Stimulated activated memory B cell treated with anti-CD40 and anti-IgM and Interleukin-4, amounts not matched to agents 10 μg/mL and 1 μg/mL and 100 μg/mL, for 72 hours (primary cell): ENCODE measurements at places on chromosomes 6 and 20.

DNA sequence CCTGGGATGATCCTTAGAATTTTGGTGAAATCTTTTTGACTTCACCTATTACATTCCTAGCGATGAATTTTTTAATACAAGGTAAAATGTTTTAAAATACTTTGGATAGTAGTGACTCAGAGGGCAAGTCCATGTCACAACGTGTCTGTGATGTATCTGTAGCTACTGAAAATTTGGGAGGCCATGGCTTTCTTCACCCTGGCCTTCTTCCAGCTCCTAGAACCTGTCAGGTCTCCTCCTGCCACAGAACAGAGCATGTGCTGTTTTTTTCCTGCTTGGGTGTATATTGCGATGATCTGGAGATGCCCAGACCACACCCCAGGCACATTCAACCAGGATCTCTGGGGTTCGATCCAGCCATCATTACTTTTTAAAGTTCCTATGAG is 194.4 kb downstream of the BTBD3 start:
- ATAC-seq = no peak

GRCh38 chr20:57194154-57194553 is 72.3 kb downstream of the BMP7 start:
- no peak for ATAC-seq

GRCh38 chr20:40284611-40285010 is 404.4 kb downstream of the MAFB start:
- ATAC-seq = no peak

DNA sequence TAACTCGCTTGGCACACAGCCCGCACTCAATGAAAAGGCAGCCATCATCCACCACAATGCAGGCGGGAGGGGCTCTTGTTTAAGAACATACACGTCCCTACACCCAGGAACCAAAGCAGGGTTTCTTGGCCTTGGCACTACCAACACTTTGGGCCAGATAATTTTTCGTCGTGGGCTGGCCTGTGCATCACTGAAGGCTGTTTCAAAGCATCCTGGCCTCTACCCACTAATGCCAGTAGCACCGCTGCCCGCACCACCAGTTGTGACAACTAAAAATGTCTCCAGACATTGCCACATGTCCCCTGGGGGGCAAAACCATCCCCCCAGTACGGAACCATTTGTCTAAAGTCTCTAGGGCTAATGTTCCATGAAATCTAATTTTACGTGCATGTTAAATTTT is 13.0 kb downstream of the UQCC2 start:
- no peak for ATAC-seq

DNA sequence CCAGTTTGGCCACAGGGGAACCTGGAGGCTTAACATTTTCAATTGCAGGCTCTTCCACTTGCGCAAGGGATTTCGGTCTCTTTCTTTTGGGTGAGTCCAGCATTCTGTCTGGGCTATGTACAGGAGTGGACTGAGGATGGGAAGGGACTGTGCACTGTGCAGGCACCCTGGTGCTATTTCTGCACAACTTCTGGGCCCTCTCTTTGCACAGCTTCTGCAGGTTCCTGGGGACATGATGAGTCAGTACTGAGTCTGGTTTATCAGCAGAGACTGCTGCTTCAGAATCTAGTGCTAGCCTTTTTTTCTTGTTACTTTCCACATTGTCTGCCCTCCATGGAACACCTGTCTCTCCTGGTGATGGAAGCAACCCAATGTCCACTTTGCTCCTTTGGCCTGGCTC is 78.5 kb upstream of the ASF1A start:
- ATAC-seq = no peak

DNA sequence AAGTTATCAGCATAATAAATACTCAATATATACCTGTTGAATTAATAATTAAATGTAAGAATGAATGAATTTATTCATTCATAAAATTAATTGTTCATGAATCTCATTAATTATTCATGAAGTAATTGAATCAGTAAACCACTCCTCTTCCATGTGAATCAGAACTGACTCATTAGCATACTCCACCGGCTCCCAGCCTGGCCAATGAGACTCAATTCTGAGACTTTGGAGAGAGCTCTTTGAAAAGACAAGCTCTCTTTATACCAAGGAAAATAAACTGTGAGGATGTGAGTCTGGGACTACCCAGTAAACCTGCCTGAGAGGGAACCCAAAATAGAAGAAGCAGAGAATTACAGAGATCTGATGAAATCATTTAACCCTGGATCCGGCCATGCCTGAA is 8.4 kb upstream of the SLC2A10 start:
- no peak for ATAC-seq

GRCh38 chr6:100209323-100210136 is 215.5 kb upstream of the MCHR2 start:
- ATAC-seq = no peak

GRCh38 chr6:110063594-110064263 is 85.6 kb downstream of the GPR6 start:
- peak; percentile 44 for ATAC-seq

- no peak for ATAC-seq
Observed at GRCh38 chr6:170132561-170132991, 158.3 kb downstream of the DLL1 start.

DNA sequence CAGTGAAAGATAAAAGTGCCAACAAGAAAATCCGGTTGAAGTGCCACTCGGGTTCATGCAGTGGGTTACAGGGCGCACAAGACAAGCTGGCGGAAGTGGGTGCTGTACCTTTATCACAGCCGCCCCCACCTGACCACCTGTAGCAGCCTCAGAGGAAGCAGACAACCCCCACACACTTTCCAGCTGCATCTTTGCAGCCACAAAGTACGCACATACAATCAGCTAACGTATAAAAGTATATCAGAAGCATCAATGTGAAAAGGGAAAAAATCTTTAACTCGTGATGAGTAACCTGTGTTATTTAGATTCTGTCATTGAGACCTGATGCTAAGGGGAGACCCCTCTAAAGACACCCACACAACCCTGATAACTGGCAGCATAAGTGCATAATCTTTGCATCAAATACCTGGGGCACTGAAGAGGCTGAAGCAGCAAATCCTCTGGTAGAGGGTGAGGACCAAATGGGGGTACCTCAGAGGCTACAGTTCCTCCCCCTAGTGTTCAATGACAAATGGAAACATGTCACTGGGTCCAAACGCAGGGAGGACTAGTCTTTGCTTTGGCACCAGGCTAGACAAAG is 22.1 kb downstream of the BACH2 start:
- ATAC-seq = peak; percentile 99

GRCh38 chr6:624979-625378 is 31.9 kb downstream of the HUS1B start:
- no peak for ATAC-seq

DNA sequence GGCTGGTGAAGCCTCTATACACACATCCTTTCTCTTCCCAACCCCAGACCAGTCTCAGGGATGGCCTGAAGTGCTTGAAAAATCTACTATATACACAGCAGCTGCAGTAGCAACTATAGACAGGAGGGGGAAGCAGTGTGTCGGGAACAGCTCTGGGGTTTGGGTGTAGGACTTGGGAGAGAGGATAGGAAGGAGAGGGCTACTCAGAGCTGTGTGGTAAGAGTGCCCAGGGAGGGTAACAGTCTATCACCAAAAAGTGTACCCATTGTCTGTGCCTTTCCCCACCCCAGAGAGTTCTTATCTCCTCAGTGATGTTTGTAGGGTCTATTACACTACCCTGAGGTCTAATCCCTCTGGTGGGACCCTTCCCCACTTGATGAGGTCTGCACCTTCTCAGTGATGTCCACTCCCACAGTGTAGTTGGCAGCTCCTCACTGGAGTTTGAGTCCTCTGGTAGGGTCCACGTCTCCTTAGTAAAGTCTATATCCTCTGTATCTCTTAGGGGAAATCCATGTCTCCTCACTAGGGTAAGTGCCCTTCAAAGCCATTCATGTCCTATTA is 1.5 kb upstream of the GGT7 start:
- ATAC-seq = no peak

GRCh38 chr20:49171909-49172308 is 16.2 kb downstream of the STAU1 start:
- ATAC-seq = no peak

DNA sequence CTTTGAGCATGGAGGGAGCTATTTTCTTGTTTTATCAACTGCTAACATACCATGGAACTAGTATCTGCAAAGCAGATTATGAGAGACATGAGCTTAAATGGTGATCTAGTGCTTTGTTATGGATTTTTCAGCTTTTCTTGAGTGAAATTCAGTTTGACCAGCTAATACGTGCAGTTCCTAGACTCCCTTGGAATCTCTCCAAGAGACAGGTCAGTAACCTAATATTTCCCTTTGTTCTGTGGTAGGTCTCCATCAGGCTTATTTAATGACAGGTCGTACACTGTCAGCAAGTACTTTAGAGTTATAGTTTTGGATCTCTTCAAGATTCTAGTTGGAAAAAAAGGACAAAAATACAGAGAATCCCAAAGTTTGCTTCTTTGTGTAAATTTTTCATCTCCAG is 43.9 kb downstream of the HDAC2 start:
- ATAC-seq = no peak

GRCh38 chr20:59253325-59253724 is 47.1 kb upstream of the EDN3 start:
- ATAC-seq = no peak

- ATAC-seq = no peak
Observed at GRCh38 chr6:99609905-99610489, 3.4 kb downstream of the PRDM13 start.

- ATAC-seq = no peak
Observed at GRCh38 chr6:3919130-3919628, 70.0 kb downstream of the FAM50B start.

DNA sequence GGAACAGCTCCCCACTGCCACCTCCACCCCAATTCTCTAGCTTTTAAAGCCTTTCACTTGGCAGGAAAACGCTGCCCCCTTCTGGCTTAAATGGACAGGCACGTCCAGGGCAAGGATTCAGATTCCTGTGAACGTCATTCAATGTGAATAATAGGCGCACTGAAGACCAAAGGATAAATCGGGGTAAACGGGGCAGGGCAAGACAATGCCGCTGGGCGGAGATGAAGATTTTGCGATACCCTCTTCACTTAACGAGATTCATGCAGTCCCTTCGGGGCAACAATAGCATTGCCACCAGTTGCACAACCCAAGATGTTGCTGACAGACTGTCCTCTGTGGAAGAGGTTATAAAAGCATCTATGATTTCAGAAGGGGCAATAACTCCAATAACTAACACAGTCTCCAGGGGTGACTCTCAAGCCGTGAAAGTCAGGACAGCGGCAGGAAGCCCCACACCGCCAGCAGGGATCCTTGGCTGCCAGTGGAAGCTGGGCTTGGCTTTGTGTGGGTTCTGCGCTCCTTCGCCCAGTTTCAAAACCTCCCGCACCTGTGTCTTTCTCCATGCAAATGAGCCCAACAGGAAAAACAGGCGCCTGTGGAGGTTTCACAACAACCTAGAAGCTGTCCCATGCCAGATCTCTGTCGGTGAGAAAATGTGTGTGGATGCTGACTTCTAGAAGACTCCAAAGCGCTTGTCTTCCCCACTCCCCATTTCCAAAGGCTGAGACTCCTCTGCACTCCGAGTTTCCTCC is 291.8 kb downstream of the BMP7 start:
- no peak for ATAC-seq

- ATAC-seq = peak; percentile 75
Observed at GRCh38 chr20:48722737-48723191, 105.0 kb downstream of the PREX1 start.
